ENCODE measurements at places on chromosomes 2 and 18.

DNA sequence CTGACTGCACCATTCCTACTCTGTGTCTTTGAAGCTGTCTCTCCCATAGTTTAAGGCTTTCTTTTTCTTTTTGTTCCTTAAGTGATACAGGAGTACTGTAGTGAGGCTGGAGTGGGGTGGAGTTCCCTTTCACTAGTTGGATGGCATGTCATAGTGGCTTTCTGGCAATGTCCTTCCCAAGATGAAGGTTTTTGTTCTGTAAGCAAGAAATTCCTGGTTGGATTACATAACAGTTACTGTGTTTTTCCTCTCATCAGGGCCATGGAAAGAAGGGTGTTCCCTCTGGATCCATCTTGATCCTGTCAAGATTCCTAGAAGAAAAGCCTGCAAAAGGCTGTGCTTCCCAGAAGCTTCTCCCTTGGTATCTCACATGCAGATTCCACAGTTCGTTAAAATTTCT, 84.2 kb downstream of the ACKR3 start:
- DNase-seq: no peak

GRCh38 chr2:219497495-219498279, 1.0 kb upstream of the GMPPA start:
- DNase-seq: no peak

DNA sequence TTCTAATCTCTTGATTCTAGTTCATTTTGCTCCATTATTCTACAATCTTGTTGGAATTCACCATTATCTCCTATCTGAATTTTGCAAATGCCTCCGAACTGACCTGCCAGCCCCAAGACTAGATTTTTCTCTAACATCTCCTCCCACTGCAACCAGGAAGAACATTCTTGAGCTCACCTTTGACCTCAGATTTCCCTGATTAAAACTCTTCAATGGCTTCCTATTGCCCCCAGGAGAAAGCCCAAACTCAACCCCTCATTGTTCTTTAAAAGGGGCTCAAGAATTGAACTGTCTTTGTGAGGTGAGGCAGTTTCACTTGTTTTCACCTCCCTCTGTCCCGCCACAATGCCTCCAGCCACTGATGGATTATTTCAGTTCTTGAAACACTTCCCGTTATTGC, 784.6 kb upstream of the ZEB2 start:
- no peak for DNase-seq

DNA sequence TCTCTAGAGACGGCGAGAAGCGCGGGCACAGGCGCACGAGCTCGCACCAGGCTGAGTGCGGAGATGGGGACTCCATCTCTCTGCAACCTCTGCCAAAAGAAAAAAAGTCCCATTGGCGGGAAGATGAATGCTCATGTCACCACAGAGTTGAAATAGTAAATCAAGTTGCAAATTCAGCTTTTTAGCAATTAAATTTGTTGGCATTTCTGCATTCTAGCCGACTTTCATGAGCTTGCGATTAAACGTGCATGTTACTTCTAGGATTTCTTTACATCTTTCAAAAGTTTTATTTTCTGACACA, 588 bp downstream of the CHAC2 start:
- DNase-seq: no peak

DNA sequence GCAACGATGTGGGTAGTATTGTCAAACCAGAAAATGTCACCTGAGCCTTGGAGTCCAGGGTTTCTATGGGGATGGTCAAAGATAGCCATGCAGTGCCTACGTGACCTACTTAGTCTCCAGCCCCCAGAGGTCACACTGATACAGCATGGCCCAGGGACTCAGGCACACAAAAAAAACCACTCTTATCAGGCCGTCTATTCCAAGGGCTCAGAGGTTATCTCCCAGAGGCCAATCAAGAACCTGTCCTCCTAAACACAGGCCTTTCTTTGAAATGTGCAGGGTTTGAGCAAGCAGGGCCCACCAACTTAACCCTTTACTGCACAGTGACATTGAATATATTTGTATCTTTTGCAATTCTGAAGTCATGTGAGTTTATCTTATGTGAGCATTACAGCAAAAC, 82.7 kb downstream of the MRO start:
- DNase-seq: no peak

GRCh38 chr2:39816845-39817244, 37.8 kb upstream of the THUMPD2 start:
- no peak for DNase-seq

DNA sequence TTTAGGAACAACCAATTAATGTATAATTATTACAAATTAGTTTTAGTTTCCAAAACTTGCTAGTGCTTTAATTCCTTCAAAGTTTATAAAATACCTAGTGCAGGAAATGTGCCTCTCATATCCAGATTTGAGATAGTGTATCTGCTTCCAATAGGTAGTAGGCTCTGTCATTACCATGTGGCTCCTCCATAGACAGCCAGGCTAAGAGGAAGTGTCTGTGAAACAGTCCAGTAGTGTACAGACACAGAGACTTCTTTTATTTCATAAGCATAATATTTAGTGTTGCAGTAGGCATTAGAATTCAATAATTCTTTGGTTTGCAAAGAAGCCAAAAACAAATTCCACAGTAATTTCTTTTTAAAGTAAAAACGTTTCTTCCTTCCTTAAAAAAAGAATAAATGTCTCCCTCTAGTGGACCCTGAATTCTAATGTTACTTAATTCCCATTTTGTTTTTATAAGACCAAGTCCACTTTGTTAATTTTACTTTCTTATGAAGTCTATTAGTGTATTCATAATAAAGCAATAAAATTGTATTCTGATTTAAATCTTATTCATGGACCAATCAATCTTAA, 101.2 kb downstream of the NEB start:
- no peak for DNase-seq
